ENCODE measurements at places on chromosomes 3 and 15.

DNA sequence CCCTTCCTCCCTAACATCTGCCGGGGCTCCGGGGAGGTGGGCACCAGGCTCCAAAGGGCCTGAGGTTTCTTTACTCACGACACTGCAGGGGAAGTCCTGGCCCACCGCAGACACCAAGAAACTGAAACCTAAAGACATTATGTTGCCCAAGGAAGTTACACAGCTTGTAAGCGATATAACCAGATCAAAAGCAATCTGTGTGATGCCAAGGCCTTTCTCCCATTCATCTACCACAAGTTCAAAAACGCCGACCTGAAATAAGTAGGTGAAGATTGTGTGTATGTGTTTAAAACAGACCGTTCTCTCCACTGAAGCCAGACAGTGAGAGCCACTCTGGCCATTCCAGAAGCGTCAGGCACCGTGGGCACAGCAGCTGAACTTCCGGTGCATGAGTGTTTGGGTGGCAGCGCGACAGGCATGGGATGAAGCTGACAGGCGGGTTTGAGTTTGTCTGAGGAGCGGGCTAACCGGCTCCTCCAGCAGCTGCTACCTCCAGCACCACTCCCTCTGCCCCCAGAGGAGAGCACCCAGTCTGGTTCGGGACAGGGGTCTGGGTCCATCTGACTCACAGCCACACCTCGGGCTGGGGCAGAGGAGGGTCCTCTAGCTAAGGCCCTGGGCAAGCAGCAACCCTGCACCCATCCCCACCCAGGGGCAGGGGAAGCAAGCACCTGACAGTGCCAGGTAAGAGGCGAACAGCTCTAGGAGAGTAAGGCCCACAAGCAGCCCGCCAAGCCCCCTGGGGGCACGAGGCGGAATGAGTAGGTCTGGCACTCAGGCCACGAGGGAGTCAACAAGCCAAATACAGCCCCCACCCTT lies 1.3 kb downstream of the TNK2 start:
- DNase-seq = no peak

- DNase-seq = no peak
These were observed 887.3 kb downstream of the NTRK3 start for GRCh38 chr15:87369269-87369668.

GRCh38 chr3:156787926-156788663 lies 38.1 kb upstream of the LEKR1 start:
- no peak for DNase-seq

DNA sequence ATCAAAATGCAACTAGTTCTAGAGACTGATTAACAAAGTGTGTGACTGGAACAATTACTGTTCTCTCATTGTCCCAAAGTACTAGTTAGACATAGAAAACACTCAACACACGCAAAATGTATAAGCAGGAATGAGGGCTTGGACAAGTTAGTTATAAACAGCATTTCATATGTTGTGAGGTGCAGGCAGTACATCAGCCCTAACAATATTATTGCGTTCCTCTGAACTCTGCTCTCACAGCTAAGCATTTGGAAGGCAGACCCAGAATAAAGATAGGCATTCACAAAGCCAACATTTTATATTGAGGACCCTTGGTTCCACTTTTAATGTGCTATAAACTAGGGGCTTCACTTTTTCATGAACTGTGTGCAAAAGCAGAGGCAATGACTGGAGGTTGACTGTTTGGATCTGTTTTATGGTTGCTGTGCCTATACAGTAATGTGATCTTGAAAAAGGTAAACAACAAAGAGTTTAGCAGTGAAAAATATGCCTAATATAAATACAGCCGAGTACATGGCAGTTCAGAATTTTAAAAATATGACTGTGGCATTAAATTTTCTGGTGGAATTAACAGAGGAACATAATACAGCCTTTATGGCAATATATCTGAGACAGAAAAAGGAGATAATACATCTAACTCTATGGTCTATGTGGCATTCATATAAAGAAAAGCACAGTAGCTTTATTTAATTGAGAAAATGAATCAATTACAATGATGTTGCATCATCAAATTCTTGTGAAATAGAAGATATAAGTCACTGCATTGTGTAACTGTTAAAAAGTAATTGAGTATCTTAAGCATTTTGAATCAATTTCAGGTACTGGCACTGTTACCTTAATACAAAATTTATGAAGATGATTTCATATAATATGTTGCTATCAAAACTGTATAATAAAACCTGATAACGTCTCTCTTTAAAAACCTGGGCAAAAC lies 80.0 kb upstream of the SKOR1 start:
- no peak for DNase-seq

DNA sequence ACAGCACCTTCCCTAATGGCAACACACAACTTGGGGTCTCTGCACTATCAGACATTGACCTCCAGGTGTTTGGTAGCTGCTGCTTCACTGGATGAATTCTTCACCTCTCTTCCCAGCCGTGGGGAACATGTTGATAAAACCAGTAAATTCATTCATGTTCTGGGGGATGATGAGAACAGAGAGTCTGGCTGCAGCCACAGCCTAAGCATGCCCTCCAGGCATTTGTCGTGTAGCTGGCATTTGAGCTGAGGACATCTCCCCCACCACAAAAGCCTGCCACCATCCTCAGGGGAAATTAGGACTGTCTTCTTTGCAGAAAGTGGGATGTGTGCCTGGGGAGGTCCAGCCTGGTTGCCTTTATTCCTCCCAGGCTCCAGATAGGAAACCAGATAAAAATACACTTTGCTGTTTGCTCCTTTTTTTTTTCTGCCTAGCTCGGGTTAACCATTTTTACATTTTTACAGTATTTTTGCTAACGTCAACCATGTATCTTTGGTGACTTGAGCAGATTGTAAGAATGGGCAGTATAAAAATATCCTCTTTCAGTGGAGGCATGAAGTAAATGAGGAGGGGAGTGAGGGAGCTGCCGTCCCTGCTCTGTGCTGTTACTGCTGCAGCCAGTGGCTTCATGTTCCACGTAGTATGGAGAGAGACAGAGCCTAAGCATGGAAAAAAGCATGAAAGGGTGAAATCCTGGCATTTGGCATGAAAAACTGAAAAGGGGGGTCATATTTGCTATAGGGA lies 444.0 kb downstream of the EPHB1 start:
- DNase-seq = no peak

DNA sequence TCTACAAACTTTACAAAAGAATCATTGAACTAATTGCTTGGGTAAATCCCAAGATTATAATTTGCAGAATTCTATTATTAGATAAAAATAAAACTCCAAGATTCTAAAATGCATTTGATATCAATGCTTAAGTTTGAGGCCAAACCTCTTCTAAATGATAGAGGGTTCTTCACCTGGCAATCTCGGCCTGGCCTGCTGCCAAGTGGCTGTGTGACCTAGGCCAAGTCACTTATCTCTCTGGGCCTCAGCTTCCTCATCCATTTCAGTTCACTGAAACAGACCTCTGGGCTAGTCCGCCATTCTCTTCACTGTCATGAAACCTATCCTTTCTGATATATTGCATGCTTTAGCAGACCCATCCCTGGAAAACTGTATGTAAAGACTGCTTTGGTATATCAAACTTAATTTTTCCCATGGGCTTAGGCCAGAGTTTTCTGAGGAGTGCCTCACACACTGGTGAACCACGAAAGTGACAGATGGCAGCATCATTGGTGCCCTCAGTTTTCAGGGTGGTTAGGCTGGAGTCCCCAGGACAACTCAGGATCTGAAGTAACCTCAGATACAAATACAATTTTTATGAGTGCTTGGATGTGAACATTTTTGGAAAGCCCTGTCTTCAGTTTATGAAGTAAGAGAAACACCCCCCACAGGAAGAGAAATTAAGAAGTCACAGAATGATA lies 21.8 kb downstream of the NUDT16 start:
- DNase-seq = no peak

- DNase-seq = no peak
These were observed 5.3 kb upstream of the RBPMS2 start for GRCh38 chr15:64780600-64781156.

DNA sequence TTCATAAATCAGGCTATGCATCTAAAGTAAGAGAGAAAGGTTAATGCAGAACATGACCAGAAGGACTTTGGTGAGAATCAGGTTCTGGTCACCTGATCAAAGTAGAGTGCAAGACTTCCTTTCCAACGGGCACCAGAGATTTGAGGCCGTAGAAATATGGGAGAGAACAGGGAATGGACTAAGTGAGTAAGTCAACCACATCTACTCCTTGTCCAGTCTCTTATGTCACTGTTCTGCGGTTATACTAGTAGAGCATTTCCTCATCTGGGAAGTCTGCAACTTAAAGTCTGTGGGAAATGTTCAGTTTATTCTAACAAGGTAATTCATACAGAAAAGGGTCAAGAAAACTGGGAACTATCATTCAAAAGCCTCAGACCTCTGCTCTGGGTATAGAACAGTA lies 232.8 kb downstream of the CPNE4 start:
- DNase-seq = no peak

GRCh38 chr3:17367171-17367570 lies 375.3 kb downstream of the TBC1D5 start:
- DNase-seq = no peak

- DNase-seq = no peak
These were observed 45.2 kb downstream of the C2CD4B start for GRCh38 chr15:62119874-62120273.

DNA sequence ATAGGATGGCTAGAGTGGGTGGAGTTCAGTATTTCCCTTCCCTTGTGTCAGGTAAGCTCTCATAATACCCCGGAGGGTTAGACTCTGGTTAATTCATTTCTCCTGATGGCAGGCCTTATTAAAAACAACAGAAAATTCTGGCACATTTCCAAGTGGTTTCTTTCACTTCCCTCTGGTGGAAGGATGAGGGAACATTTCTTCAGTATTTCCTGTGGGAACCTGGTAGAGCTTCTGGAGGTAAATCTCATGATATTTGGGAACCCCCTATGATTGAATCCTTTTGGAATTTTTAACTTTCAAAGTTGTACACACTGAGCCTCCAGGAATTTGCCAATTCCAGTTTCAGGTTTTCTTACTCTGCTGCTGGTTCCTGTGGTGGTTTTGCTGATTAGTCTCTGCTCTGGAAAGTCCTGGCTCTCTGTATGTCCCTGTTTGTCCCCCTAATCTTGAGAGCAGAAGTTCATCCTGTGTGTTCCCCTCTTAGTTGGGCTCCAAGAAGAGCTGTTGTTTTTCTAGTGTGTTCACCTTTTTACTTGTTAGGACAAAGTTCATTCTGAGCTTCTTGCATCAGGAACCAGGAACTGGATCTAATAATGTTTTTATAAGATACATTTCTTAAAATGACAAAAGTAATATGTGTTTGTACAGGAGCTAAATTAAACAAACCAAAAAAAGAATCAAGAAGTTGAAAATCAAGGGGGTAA lies 12.1 kb downstream of the CHRNA7 start:
- DNase-seq = no peak

GRCh38 chr3:99474776-99475175 lies 163.6 kb upstream of the COL8A1 start:
- no peak for DNase-seq

GRCh38 chr3:38640661-38641452 lies 8.6 kb downstream of the SCN5A start:
- DNase-seq = no peak

GRCh38 chr3:191680989-191681597 lies 220.1 kb downstream of the PYDC2 start:
- DNase-seq = no peak

GRCh38 chr15:82177291-82178010 lies 85.1 kb downstream of the EFL1 start:
- DNase-seq = no peak

- no peak for DNase-seq
These were observed 45.9 kb upstream of the LMCD1 start for GRCh38 chr3:8455526-8456411.

GRCh38 chr15:23518104-23518503 lies 47.4 kb upstream of the MKRN3 start:
- no peak for DNase-seq

DNA sequence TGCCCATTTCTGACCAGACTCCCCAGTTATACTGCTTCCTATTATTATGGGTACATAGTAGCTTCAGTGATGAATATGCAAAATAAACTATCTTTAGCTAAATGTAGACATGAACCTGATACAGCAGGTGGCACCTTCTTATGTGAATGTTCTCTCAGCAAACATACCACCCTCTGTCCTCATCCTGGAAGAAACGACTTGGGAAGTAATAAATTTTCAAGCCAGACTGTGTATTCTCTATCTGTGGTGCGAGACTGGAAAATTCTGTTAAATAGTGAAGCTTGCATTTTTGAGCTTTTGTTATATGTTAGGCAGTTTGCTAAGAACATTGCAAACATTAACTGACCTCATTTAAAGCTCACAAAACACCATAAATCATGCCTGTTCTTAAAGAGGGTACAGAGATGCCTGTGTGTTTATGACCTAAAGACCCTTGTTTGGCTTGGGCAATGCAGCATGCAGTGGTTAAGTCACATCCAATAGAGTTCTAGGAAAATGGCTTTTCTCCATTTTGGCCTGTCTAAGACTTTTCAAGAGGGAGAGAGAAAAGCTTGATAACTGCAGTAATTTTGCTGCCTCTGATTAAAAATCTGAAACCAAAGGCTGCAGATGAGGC lies 287.1 kb downstream of the NEK10 start:
- DNase-seq = no peak

GRCh38 chr3:55288657-55289056 lies 198.4 kb downstream of the WNT5A start:
- DNase-seq = no peak

GRCh38 chr15:46014532-46014931 lies 379.7 kb downstream of the SQOR start:
- no peak for DNase-seq

DNA sequence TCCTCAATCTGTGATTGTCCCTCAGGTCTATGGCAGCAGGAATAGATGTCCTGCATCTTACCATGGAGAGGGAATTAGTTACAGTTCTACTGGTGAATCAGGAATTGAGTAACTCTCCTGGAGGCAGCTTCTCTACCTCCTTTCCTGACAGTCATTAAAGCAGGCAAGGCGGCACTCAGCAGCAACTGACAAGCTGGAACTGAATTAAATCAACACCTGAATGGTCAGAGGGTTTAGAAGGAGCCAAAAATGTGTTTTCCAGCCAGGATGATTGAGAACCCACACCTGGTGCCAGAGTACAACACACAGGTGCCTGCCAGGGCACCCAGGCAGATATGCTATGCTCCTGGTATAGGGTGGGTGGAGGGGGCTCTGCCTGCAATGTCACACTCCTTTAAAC lies 43.1 kb upstream of the TIPARP start:
- DNase-seq = no peak

DNA sequence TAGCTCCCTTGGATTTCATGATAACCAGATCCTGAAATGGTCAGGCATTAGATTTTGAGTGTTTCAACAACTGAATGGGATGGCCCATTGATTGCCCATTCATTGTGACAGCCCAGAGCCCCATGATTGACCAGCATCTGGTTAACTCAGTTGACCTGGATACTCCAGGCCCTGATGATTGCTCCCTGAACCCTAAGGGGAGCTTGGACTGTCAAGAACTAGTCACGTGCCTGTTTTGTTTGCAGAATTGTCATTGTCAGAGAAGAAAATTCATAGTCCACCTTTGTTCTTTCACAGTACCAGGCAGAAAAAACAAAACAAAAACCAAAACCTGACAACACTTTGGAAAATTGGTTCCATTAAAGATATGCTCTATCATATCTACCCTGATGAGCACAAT lies 241.3 kb upstream of the ONECUT1 start:
- DNase-seq = no peak

Measured in right kidney (tissue), 9 donors.